Suppressor macrophage treated with lipopolysaccharide for 1 hour (primary cell): ENCODE measurements at places on chromosomes 1 and 21.

- DNase-seq, result no peak
These were observed 1.6 kb downstream of the OVAAL start for GRCh38 chr1:180560200-180560867.

DNA sequence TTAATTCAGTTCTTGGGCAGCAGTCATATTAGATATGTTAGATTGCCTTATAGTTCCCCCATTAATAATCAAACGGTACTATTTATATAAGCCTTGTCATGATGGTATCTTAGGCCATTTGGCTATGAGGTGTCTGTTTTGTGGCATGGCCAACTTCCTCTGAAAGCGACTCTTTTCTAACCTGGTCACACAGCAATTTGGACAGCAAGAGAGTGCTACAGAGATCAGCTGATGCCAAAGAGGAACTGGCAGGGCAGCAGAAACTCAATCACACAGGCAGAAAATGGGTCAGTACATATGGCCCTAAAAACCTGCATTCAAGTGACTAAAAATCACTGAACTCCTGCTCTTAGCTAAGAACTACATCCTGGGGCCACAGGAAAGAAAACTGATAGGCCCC is 13.4 kb upstream of the MUTYH start:
- no peak for DNase-seq

DNA sequence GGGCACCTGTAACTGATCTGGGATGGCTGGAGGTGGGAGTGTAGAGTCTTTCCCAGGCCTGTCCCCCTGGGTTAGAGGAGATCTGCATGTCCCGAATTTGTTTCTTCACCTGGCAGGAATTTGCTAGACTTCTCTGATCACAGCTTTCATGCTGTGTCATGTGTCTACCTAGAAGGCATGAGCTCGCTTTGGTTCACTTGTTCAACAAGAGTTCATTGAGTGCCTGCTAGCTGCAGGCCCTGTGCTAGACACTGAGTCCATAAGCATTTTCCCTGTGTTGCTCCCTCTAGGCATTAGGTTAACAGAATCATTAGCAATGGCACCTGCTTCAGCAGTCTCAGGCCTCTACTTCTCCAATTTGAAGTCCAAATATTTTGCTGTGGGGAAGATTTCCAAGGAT is 101.6 kb downstream of the MTR start:
- DNase-seq, result no peak

GRCh38 chr1:171715813-171716251 is 26.0 kb downstream of the VAMP4 start:
- DNase-seq, result no peak

DNA sequence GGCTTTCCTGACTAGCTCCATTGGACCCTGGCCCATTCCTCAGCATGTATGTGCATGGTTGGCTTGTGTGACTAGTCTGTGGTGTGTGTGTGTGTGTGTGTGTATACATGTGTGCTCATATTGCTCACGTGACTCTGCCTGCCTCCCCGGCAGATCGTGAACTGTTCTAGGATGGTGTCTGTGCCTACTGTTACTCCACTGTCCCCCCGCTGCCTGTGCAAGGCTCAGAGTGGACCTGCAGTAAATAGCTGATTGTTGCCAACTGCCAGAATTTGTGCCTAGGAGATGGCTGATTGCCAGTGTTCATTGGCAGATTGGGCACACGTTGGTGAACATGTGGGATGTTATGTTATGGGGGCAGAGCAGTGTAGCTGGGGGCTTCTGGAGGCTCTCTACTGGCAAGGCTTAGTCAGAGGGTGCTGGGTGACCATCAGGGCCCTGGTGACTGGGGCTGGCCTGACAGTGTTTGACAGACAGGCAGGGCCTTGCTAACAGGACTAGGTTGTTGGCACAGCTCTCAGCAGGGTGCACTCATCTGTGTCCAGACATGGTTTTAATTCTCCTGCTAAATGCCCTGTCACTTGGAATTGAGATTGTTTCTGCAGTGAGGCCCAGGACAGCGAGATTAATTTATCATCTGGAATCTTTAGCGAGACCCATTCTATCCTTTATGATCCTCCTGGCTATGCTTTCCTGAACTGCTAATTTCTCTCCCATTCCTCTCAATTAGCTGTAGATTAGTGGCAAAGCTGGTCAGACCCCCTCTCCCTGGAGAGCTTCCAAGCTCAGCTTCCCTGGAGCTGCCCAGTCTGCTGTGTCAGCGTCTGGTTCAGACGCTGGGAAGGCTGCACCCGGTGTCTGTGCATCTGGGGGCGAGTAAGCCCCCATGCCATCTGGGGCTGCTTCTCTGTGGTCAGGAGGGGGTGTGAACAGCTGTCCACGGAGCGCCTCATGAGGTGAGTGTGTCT is 20.8 kb downstream of the SLC6A17 start:
- no peak for DNase-seq

- no peak for DNase-seq
These were observed 954.4 kb downstream of the NCAM2 start for GRCh38 chr21:21952566-21952965.

- no peak for DNase-seq
These were observed 45.7 kb downstream of the MACO1 start for GRCh38 chr1:25476186-25477097.

GRCh38 chr21:27454234-27454633 is 487.3 kb upstream of the ADAMTS5 start:
- no peak for DNase-seq

GRCh38 chr1:40974945-40975344 is 4.6 kb upstream of the CTPS1 start:
- no peak for DNase-seq

DNA sequence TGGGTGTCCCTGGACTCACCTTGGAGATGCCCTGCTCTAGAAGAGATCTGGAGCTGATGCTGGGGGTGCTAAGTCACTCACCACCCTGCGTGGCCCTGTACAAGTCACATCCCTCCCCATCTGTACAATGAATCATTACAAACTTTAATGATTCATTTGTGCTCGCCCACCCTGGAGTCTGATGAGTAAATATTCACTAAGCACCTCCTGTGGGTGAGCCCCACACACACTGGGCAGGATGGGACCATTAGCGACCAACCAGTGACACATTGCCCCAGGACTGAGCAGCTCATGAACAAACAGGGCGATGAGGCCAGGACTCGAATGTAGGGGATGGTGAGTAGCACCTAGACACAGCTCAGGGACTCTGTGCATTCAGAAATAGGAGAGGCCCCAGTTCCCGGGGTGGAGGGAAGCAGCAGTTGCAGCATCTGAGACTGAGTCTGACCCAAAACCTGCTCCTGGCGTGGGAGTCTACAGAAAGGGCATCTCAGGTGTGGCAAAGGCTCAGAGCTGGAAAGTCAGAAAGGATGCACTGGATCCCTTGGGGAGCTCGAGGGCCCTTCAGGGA is 18.1 kb upstream of the PDZK1IP1 start:
- DNase-seq, result no peak

GRCh38 chr1:239543873-239544272 is 157.5 kb downstream of the CHRM3 start:
- no peak for DNase-seq

GRCh38 chr1:119159111-119159510 is 18.7 kb upstream of the WARS2 start:
- DNase-seq, result no peak

DNA sequence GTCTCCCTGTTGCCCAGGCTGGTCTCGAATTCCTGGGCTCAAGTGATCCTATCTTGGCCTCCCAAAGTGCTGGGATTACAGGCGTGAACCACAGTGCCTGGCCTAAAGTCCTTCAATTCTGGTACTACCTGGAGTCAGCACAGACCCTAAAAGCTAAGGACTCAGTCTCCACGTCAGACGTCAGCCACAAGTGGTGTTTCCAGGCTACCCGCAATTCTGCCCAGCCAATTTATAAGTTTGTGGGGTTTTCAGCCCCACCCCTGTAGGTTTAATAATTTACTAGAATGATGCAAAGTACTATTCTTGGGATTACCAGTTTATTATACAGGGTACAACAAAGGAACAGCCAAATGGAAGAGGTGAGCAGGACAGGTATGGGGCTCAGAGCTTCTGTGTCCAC is 10.6 kb upstream of the DIP2A start:
- DNase-seq, result no peak

GRCh38 chr21:33332143-33332542 is 7.4 kb downstream of the IFNAR1 start:
- DNase-seq, result no peak

GRCh38 chr21:26914557-26914956 is 52.3 kb downstream of the ADAMTS5 start:
- DNase-seq, result no peak

DNA sequence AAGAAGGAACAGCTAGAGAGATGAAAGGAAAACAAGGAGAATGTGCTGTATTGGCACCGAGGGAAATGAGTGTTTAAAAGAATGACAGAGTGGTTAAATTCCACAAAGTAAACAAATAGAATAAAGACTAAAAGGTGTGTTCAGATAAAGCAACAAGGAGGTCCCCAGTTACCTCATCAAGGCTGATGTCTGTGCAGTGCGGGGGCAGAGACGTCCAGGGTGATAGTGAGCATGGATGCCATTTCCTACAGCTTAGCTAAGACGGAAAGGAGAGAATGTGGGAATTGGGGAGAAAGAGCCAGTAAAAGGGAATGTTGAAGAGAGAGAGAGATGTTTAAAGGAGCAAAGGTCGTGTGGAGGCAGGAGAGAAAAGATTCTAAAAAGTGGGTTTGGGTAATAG is 15.5 kb downstream of the LMOD1 start:
- DNase-seq, result no peak

GRCh38 chr1:24022581-24023361 is 42.6 kb upstream of the SRSF10 start:
- DNase-seq, result no peak

DNA sequence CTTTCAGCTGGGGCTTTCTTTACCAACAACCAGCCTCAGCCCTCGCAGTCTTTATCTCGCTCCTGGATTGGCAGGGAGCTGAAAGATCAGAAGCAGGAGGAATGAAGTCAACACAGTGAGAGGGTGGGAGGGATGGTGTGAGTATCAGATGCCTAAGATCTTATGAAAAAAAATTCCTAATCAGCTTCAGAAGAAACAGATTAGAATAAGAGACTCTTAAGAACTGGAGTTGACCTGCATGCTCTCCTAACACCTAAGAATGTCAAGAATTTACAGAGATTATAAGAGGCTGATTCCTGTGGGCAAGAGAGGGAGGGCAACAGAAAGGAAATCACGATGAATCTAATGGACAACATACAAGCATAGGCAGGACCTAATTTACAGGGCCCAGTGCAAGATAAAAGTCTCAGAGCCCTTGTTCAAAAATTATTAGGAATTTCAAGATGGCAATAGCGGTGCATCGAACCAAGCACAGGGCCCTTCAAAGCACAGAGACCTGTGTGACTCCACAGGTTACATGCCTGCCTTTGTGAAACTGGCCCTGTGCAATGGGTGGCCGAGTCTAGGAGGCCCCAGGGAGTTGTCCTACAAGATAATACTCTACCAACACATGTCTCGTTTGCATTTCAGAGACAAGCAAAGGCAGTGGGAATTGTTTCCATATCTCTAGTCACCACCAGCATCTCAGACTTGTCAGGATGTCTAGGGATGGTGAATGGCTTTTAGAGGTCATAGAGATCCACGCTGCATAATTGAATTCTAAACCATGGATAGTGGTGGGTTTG is 65.3 kb upstream of the PPP2R5A start:
- no peak for DNase-seq

GRCh38 chr1:7538849-7539768 is 232.0 kb upstream of the VAMP3 start:
- DNase-seq, result peak; percentile 35

DNA sequence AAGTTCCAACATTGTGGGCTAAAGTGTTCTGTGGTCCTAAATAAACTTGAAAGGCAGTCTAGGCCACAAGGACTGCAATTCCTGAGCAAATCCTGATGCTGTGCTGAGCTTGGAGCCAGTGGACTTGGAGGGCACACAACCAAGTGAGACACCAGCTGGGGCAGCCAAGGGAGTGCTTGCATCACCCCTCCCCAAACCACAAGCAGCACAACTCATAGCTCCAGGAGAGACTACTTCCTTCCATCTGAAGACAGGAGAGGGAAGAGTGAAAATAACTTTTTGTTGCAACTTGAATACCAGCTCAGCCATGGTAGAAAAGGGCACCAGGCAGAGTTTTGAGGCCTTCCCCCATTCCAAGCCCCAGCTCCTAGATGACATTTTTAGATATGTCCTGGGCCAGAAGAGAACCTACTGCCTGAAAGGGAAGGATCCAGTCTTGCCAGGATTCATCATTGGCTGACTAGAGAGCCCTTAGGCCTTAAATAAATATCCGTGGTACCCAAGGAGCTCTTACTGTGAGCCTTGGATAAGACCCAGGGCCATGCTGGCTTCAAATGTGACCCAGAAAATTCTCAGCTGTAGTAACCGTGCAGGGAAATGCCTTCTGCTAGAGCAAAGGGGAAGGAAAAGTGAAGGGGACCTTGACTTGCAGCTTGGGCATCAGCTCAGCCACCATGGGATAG is 35.4 kb upstream of the LRRC8B start:
- peak; percentile 55 for DNase-seq

DNA sequence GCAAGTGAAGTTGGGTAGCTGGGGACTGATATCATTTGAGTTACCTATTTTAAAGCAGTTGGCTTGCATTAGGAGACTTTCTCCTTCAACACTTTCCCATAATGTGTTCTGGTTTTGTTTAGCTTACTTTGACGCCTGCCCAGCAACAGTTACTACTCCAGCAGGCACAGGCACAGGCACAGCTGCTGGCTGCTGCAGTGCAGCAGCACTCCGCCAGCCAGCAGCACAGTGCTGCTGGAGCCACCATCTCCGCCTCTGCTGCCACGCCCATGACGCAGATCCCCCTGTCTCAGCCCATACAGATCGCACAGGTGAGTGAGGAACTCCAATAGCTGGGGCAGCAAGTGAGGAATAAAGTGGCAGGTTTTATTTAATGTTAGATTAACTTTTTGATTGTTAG is 144.3 kb downstream of the CD247 start:
- DNase-seq, result no peak

DNA sequence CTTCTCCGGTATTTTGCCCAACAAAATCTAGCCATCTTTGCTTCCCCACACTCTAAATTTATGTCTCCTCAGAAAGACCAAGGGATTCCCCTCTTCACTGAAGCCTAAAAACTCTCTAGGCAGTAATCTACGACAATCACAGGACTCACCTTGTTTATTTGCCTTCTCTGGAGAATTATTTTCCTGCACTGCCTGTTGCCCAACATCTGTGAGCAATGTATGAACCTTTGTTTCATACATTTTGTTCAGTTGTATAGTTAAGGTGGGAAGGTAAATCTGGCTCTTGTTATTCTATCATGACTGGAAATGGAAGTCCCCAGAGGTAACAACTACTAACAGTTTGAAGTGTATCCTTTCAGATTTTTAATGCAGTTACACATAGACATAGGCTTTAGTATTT is 2.2 kb downstream of the COPA start:
- no peak for DNase-seq
